ENCODE measurements at places on chromosomes 3 and 15. TPM values are rescaled to one million over a fixed set of nuclear protein-coding genes. Genes with fewer than 3 reads are reported as not detected.

The PGBD4 gene
- 2.2 TPM for total RNA-seq

GRCh38 chr3:141237701-141238521 is 6.3 kb downstream of the PXYLP1 start:
- peak; percentile 74 for DNase-seq

- no peak for DNase-seq
Observed at GRCh38 chr3:126119976-126120375, 36.1 kb upstream of the SLC41A3 start.

The MAP4 gene
- 1,345 TPM for total RNA-seq

DNA sequence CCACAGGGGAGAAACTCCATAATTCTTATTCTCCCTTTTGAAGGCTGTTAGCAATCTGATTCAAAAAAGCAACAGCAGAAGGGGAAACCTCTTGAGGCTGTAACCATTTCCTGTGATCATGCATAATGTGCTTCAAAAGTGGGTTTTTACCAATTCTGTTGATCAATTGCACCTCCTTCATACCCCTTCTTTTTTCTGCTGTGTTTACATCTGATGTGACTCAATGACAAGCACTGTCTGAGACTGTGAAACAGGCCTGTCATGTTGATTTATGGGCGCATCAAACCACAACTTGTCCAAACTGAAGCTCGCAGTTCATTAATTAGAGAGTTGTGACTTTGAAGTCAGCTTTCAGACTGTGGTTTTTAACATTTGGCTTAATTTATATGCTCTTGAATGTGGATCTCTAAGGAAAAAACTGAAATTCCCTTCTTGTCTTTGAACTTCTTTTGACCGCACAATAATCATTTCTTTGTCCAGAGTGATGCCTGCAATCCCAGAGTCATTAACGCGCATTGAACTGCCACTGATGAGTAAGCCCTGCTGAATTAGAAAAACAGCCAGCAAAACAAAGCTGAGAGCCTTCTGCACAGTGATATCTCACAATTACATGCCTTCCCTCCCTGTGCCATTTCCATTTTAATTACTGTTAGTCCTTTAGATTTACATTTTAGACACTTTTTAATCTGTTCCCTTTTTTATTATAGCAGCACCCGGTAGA is 532.8 kb downstream of the FOXP1 start:
- no peak for DNase-seq

GRCh38 chr15:83850015-83850414 is 196.1 kb downstream of the ADAMTSL3 start:
- no peak for DNase-seq

GRCh38 chr3:71858503-71859122 is 73.7 kb upstream of the PROK2 start:
- DNase-seq = no peak

The ANKDD1A gene
- 1.5 TPM for total RNA-seq

The CHRNB4 gene
- total RNA-seq = not detected

GRCh38 chr3:140760324-140761075 is 82.6 kb downstream of the TRIM42 start:
- DNase-seq = no peak

DNA sequence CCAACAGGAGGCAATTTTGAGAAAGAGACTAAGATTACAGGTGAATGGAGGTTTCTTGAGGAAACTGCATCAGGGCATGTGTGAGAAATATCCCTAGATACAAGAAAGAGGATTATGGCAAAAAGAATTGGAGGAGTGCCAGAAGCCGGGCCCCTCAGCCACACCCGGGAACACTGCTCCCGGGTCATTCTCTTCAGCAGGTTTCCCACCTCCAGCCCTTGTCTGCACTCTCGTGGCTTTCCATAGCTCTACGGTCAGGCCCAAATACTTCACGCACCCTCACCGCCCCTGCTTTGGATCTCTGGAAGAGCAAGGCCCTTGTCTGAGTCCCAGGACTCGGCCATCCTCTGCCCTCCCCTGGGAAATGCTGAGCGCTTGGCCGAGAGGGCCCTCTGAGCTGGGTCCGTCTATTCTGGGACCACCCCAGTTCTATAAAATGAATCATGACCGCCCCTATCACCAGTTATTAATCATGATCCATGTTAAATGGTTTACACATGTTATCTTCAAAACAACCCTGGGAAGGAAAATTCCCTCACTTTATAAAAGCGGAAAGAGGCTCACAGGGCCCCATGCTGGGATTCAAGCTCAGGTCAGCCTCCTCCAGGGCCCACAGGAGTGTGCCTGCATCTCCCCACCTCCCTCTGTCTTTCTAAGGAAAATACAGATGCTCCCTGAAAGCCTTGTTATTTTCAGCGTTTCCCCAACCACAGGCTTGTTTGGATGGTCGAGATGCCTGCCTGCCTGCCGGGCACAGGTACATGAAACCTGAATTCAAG is 38.8 kb upstream of the SPTBN5 start:
- DNase-seq = no peak

The DNAH12 gene
- total RNA-seq = 0.05 TPM

DNA sequence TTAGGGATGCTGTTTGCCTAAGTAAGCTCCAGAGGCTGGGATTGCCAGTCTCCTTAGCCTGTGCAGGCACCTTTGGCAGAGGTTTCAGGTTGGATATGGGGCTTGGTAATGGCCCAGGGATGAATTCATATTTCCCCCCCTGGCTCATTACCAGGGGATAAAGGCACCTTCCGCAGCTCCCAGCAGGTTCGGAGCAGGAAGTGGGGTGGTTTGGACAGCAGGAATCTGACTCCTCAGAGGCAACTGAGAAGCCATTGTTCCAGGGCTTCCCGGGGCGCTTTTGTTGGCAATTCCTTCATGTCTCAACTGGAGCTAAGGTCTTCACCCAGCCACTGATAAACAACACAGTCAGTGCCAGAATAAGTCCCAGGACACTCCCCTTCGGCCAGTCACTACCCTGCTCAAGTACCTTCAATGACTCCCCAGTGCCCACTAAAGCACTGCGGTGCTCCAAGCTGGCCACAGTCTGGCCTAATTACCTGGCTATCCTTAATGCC is 85.3 kb upstream of the SLC6A6 start:
- DNase-seq = no peak

The TGFBR2 gene
- 134 TPM for total RNA-seq

The AADACL2 gene
- total RNA-seq = not detected

The PRKCD gene
- total RNA-seq = 12.7 TPM

- DNase-seq = no peak
Observed at GRCh38 chr3:41525303-41526064, 326.2 kb downstream of the CTNNB1 start.

The VIPR1 gene
- total RNA-seq = 7.3 TPM

DNA sequence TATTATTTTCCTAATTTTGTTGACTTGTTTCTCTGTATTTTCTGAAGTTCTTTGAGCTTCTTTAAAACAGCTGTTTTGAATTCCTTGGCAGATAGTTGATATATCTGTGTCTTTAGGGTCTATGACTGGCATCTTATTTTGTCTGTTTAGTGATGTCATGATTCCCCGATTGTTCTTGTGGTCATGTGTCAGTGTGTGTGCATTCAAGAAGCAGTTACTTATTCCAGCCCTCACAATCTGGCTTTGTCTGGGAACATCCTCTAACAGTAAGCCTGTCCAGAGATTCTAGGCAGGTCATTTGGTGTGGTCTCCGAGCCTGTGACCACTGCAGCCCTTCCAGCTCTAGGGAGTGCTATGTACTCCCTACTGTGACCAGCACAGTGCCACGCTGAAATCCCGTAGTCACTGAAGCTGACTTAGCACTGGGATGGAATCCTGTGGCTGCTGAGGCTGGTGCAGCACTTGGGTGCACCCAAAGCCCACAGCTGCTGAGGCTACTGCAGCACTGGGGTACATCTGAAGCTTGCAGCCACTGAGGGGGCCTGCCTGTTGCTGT is 6.7 kb downstream of the LNP1 start:
- DNase-seq = no peak

DNA sequence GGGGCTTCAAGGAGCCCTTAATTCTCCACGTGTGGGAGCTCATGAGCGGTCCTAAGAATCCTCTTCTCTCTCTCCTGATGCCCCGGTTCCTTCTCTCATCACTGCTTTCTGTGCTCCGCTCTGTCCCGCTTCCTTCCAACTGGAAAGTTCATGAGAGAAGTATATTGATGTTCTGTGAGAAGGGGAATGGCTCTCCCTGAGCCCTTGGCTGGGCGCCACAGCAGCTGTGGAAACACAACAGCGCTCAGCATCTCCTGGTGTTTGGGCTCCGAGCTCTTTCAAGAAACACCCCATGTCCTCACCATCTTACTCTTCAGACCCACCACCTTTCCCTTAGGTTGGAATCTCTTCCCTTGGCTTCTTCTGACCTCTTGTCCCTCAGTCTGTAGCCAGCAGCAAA is 161.7 kb downstream of the VGLL4 start:
- DNase-seq = peak; percentile 78

The AHSG gene
- total RNA-seq = not detected

The CDC25A gene
- 0.72 TPM for total RNA-seq

DNA sequence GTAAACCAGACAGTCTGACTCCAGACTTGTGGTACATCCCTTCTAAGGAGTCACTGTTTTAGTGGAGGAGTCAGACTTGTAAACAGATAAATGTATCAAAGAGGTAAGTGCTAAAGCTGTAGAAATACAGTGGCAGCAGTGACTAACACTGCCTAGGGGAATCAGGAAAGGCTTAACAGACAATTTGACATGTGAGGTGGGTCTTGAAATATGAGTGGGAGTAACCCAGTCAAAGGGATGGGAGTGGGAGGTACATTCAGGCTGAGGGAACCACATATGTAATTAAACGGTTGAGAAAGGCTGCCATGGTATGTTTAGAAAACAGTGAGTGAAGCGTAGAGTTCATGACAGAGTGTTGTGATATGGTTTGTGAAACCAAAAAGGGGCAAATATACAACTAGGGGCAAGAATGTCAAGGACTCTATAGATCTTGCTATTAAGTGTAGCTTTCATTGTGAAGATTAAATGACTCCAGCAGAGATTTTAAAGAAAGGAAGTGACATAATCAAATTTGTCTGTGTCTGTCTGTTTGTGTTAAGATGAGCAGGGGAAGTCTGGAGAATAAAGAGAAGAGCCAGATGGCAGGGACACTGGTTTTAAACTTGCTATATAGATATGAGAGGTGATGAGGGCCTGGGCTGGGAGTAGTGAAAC is 11.2 kb upstream of the ALCAM start:
- DNase-seq = no peak

DNA sequence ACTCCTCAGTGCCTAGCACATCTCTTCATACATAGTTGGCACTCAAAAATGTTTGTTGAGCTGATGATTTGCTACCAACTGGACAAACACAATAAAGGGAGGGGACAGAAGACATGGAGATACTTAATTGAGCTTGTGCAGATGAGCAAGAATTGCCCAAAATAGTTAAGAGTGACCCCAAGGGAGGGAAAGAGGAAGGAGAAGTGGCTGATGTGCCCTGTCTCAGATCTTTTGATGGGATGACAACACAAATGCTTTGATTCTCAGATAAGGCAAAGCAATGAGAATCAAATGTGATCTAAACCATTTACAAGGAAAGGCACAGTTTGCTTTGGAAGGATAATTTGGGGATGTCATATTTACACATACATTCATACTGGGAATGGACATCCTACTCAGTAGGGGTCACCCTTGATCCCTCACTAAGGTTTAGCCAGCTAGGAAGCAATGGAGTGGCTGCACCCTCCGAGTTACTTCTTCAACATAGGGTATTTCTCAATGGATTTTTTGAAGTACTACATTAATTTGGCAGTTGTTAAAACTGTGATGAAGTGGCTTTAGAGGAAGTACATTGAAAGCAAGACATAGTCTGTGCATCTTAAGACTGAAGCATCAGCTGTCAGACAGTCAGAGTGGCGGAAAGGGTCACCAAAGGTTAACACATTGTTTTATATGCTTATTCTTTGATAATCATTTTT is 21.9 kb upstream of the SSR3 start:
- no peak for DNase-seq

DNA sequence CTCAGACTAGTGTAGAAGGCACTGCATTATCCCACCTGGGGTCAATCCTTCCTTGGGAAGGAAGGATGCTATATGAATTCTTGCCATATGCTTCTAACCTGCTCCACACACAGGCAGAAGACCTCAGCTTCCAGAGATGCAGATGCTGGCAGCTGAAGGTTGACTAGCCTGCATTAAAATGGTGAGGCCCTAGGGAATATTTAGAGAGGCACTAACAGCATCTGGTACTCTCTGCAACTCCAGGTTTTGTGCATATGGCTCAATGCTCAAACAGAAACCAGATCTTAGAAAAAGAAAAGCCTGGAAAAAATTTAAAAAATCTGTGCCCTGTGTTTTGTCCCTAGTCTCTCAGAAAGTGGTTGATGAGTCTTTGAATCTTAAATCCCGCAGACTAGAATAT is 56.0 kb upstream of the MYRIP start:
- DNase-seq = no peak

Data from heart right ventricle (tissue), 16 donors.